ENCODE measurements at places on chromosomes 5 and 9.

- DNase-seq, result no peak
Measured at GRCh38 chr9:100129772-100130171, 30.7 kb downstream of the INVS start.

- DNase-seq, result no peak
Measured at GRCh38 chr5:129617206-129617605, 130.7 kb upstream of the MINAR2 start.

- DNase-seq, result no peak
Measured at GRCh38 chr5:21397693-21398092, 1409.7 kb upstream of the CDH18 start.

- no peak for DNase-seq
Measured at GRCh38 chr5:168651648-168652047, 72.5 kb upstream of the PANK3 start.

GRCh38 chr9:34510497-34511468 is 12.0 kb downstream of the ENHO start:
- no peak for DNase-seq

DNA sequence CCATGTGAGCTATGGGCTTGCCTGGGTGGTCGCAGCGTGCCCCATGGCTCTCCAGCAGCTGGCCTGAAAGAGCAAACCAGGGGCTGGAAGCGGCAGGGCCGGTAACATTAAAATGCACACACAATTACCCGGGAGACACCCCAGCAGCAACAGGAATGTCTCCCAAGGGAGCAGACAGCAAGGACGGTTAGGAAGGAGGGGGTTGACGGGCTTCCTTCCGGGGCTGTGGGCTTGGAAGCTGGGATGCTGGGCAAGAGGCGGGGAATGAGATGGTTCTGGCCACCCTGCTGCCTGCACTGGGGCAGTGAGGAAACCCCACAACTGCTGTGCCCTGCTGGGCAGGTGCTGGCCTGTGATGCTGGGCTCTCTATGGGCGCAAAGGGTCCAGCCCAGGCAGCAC is 71.8 kb upstream of the ADAMTS2 start:
- DNase-seq, result no peak

- DNase-seq, result no peak
Measured at GRCh38 chr5:138604176-138604785, 29.1 kb upstream of the HSPA9 start.

- DNase-seq, result no peak
Measured at GRCh38 chr5:76408104-76408654, 5.1 kb downstream of the IQGAP2 start.

DNA sequence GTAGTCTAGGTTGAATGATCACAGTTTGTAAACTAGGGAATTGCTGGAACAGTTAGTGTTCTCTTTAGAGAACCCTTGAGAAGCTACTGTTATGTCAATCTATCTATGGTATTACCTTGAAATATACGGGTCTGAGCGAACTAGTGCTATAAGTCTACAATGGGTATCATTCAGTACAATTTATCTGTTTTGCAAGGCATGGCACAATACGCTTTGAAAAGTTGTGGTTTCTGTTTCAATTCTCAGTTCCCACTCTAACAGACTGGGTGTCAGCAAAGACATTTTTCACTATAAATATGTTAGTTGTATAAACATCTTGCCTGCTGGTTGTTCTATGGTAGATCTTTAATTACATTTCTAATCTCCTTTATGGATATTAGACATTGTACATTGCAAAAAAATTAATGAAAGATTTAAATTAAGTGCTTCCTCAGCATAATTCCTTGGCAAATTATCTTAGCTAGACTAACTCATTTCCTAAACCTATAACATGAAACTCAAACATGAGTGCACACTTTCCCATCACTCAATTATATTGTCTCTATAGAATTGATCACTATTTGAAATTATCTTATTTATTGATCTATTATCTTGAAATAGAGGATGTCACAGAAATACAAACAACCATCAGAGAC is 24.9 kb upstream of the SLCO6A1 start:
- DNase-seq, result no peak

DNA sequence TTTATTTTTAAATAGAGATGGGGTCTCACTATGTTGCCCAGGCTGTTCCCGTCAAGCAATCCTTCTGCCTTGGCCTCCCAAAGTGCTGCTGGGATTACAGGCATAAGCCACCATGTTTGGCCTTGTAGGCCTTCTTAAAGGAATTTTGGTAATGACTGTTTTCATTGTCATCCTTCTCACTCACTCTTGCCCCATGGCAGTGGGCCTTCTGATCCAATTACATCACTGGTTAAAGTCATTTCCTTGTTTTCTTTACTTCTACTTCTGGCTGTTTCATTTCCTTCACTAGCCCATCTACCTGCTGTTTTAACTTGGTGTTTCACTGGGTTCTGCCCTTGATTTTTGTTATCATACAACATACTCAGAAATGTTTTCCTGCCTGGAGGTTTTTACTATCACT is 20.1 kb upstream of the NIM1K start:
- no peak for DNase-seq

DNA sequence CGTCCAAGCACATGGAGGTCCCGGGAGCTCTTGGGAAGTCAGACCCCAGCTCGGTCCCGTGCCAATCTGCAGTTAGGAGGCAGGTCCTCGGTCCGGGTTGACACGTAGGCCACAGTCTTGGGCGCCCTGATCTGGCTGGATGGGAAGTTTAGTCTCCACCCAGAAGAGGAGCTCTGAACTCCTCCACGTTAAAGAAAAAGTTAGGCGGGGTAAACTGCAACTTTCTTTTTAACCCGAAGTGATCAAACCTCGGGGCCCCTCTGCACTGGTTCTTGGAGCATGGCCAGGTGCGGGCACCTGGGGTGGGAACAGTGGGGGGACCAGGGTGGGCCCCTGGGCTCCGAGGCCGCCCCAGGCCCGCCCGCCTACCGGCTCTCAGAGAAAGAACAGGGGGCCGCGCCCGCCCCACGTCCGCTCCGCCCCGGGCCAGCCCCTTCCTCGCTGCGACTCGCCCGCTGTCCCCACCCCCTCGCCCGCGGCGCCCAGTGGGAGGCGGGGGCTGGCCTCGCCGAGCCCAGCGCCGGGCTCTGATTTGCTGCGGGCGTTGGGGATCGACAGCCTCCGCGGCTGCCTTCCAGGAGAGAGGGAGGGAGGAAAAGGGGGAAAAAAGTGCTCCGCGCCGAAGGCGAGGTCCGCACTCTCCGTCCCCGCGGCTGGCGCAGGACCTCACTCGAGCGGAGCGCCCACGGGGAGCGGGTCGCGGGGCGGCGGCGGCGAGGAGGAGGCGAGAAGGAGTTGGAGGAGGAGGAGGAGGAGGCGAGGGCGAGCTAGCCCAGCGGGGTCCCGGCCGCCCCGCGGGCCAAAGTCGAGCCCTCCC is at the start of gene COL5A1:
Gene COL5A1, plus strand, starts transcription at position 631 of the 817 bp plus-strand sequence. CDS start 385 bp downstream, outside the sequence.
- peak; percentile 51 for DNase-seq

DNA sequence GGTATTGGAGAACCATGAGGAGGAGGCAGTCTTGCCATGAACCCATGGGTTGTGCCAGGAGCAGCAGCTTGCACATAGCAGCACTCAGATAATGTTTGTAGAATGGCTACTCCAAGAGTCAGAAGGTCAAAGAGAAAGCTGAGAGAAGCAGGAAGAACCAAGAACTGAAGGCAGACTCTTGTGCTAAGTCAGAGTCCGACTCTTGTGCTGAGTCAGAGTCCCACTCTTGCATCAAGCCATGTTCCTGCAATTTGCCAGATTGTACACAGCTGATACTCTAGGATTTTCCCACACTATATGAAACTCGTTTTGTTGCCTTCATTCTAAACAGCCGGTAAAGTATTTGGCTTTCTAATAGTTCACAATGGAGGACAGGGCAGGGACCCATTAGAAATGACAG is 26.2 kb upstream of the HSPA9 start:
- no peak for DNase-seq

GRCh38 chr5:59367791-59368394 is 525.6 kb downstream of the PDE4D start:
- DNase-seq, result peak; percentile 32

- DNase-seq, result no peak
Measured at GRCh38 chr5:114634967-114635901, 273.4 kb downstream of the KCNN2 start.

DNA sequence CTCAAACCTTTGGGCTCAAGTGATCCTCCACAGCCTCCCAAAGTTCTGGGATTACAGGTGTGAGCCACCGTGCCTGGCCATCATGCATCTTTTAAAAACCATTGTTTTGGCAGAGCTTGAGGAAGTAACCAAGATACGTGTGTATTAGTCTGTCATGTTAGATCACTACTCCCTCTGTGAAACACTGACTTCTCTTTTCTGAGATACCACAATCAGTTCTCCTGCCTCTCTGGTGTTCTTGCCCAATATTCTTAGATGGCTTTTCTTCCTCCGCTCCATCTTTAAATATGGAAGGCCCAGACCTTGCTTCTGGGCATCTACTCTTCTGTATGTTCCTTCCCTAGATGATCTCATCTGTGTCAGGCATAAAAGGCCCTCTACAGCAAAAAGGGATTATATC is 14.2 kb upstream of the CCNB1 start:
- DNase-seq, result no peak

DNA sequence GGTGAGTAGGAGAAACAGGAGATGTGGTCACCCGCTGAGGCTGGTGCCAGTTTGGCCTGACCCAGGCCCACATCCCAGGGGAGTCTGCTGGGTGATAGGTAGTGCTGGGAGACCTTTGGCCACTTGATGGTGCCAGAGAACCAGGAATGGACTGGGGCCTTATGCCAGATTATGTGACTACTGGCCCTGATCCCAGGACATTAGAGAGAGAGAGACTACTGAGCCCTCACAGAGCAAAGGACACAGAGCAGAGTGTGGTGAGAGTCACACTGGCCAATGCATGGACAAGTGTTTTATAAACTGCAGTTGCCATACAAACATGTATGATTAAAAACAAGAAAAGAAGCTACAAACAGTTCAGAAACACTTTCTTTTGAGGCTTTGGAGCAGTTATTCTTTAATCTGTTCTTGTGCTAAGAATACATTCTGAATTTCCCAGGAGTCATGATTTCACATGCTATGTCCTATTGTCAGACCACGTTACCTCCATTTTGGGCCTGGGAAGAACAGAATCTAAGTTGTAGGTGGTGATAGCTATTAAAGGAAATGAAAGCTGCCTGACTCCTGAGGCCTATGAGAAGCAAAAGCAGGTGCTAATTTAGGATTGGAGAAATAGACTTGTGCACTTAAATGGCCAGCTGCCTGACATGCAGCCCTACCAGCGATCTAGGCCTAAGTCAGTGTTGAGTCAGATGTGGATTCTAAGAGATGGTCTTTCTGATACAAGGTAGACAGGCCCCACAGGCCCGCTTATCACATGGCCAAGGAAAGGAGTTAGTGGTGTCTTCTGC is 32.6 kb upstream of the TMOD1 start:
- peak; percentile 16 for DNase-seq

GRCh38 chr9:470552-471194 is 256.0 kb downstream of the DOCK8 start:
- no peak for DNase-seq

- no peak for DNase-seq
Measured at GRCh38 chr5:2631758-2632157, 119.7 kb downstream of the IRX2 start.

- DNase-seq, result no peak
Measured at GRCh38 chr9:130735566-130735965, 42.0 kb downstream of the EXOSC2 start.

GRCh38 chr5:74232276-74232675 is 408.3 kb downstream of the ENC1 start:
- DNase-seq, result no peak

- DNase-seq, result no peak
Measured at GRCh38 chr5:15500325-15501001, 483 bp downstream of the FBXL7 start.

- DNase-seq, result no peak
Measured at GRCh38 chr5:158716668-158717067, 383.0 kb downstream of the EBF1 start.

DNA sequence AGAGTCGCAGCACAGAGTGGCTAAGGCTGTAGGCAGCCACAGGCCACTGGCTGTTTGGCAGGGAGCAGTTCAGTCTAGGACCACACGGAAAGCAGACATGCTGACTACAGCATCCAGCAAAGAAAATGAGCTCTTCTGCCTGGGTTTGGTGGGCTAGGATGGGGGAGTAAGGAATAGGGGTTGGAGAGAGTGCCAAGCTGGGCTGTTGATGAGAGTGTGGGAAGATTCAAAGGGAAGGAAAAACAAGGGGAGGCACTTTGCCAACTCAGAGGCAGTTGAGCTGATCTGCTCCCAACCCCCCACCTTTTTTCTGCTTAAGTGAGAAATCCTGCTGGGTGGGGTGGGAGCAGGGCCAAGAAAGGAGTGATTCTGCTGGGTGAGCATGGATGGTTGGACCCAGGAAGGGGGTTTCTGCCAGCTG is 35.9 kb downstream of the SVEP1 start:
- no peak for DNase-seq

DNA sequence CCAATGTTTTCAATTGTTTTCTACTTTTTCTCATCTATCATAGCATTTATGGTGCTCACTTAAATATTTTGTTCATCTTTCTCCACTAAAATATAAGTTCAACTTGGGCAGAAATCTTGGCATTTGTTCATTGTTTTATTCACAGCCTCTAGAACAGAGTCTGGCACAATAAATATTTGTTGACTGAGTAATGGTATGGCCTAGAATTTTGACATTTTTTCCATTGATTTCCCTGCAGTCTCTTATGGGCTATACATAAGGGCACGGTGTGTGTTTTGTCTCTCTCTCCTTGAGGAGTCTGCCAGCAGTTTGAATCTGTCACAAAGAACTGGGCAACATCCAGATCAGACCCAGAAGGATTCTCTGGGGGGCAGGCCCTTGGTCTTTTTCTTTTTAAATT is 379.7 kb downstream of the TMEM38B start:
- no peak for DNase-seq

GRCh38 chr5:91176288-91177016 is 206.7 kb downstream of the ARRDC3 start:
- DNase-seq, result no peak

- DNase-seq, result no peak
Measured at GRCh38 chr5:38237681-38238080, 20.7 kb upstream of the EGFLAM start.

GRCh38 chr5:151612689-151613427 is 21.7 kb upstream of the FAT2 start:
- DNase-seq, result peak; percentile 19

DNA sequence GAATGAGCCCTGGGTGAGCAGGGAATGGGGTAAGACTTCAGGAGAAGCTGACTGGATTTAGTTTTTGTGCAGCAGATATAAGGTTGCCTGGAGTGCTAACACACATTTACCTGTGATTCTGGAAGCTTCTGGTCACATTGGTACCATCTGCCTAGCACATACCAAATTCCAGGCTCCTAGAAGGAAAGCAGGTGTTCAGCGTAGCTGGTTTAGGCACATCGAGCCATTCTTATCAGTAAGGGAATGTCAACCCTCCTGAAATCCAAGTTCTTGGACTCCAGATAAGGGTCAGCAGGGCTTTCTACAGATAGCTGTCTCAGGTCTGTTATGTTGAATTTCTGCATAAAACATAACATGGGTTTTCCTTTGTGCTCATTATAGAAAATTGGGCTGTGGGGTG is 10.3 kb downstream of the TCERG1 start:
- DNase-seq, result no peak

DNA sequence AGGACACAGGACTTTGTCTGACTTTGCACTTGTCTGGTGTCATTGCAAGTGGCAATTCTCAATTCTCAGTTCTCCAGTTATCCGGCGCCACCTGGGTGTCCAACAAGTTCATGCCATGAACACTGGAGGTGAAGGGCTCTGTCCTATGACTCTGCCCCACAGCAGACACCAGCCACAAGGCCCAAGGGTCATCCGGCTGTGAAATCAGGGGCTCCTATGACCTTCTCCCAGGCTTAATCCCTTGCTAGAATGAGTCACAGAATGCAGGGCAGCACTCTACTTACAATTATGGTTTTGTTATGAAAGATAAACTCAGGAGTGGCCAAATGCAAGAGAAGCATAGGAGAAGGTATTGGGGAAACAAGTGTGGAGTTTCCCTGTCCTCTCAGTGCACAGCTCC is 392.0 kb downstream of the GADD45G start:
- DNase-seq, result no peak

- no peak for DNase-seq
Measured at GRCh38 chr5:111119856-111120255, 27.7 kb downstream of the WDR36 start.

Data from Jurkat, Clone E6-1 (cell line).